Neural crest cell (in vitro differentiated cells): ENCODE measurements at places on chromosomes 5 and 9. TPM values are rescaled to one million over a fixed set of nuclear protein-coding genes. Genes with fewer than 3 reads are reported as not detected.

GRCh38 chr5:80255811-80256712, at the start of gene SERINC5:
Gene SERINC5, minus strand, starts transcription at chr5:80256048. Its CDS starts 126 bp downstream, at chr5:80255922.
- peaks cover 40% of the 10 kb centered on the region for H3K4me1 ChIP-seq
- peak within 1 kb of the TSS; percentile 95 for H3K4me3 ChIP-seq
- DNase-seq, result peak; percentile 61

- H3K27ac ChIP-seq, result no peak overlapping the region
- no peak for DNase-seq
- H3K36me3 ChIP-seq, result peaks cover 21% of the 10 kb centered on the region
- H3K4me1 ChIP-seq, result no peaks in the 10 kb centered on the region
- H3K27me3 ChIP-seq, result no peaks in the 10 kb centered on the region
Measured at GRCh38 chr9:106092083-106092482, 397.7 kb downstream of the TMEM38B start.

GRCh38 chr5:52994266-52994665, 5.1 kb downstream of the ITGA2 start:
- H3K4me3 ChIP-seq, result no peak overlapping the region
- no peaks in the 10 kb centered on the region for H3K36me3 ChIP-seq
- peaks cover 54% of the 10 kb centered on the region for H3K27me3 ChIP-seq
- no peak overlapping the region for H3K27ac ChIP-seq

GRCh38 chr9:128916745-128917144, 4.0 kb upstream of the PHYHD1 start:
- no peaks in the 10 kb centered on the region for H3K27me3 ChIP-seq
- H3K36me3 ChIP-seq, result no peaks in the 10 kb centered on the region
- no peak overlapping the region for H3K27ac ChIP-seq
- DNase-seq, result no peak
- peaks cover 22% of the 10 kb centered on the region for H3K4me1 ChIP-seq

- no peak for DNase-seq
- H3K4me1 ChIP-seq, result no peaks in the 10 kb centered on the region
- no peak overlapping the region for H3K4me3 ChIP-seq
- peaks cover 6% of the 10 kb centered on the region for H3K27me3 ChIP-seq
- no peaks in the 10 kb centered on the region for H3K36me3 ChIP-seq
Measured at GRCh38 chr9:784916-785315, 56.6 kb upstream of the DMRT1 start.

- peak overlapping the region; percentile 1 for H3K4me3 ChIP-seq
- peaks cover 23% of the 10 kb centered on the region for H3K4me1 ChIP-seq
- H3K27me3 ChIP-seq, result no peaks in the 10 kb centered on the region
- H3K36me3 ChIP-seq, result no peaks in the 10 kb centered on the region
- no peak overlapping the region for H3K27ac ChIP-seq
- DNase-seq, result no peak
Measured at GRCh38 chr9:94865582-94866452, 139.3 kb downstream of the AOPEP start.

GRCh38 chr9:34636791-34637355, 714 bp downstream of the SIGMAR1 start:
- peaks cover 11% of the 10 kb centered on the region for H3K27me3 ChIP-seq
- no peak for DNase-seq
- H3K4me3 ChIP-seq, result peak overlapping the region; percentile 91
- peaks cover 39% of the 10 kb centered on the region for H3K4me1 ChIP-seq

DNA sequence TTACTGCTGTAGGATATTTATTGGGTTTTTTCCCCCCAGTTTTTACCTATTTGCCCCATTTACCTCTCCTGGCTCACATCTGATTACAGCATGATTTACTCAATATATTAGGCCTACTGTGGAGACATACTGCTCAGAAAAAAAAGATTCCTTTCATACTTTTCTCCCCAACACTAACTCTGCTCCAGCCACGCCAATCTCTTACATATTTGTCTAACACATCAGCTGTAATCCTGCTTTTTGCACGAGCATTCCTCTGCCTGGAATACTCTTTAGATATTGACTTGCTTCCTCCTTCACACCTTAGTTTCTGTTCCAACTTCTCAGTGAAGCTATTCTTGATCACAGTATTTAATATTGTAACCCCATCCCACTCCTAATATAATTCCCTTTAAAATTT, 158.1 kb upstream of the VCAN start:
- no peak overlapping the region for H3K27ac ChIP-seq
- H3K4me1 ChIP-seq, result no peaks in the 10 kb centered on the region
- no peak overlapping the region for H3K4me3 ChIP-seq
- DNase-seq, result no peak
- peaks cover 6% of the 10 kb centered on the region for H3K36me3 ChIP-seq

The CLIC3 gene
- not detected in 2 replicates for total RNA-seq

The LHX6 gene
- 0.07 TPM in 1 of 2 replicates, not detected in the other for total RNA-seq

The ROR2 gene
- 12.4 and 14.9 TPM in 2 replicates for total RNA-seq

The MSX2 gene
- 0.89 and 1.1 TPM in 2 replicates for total RNA-seq

The PCDHB4 gene
- 2.6 and 2.7 TPM in 2 replicates for total RNA-seq
